ENCODE measurements at places on chromosomes 6 and 20. TPM values are rescaled to one million over a fixed set of nuclear protein-coding genes. Genes with fewer than 3 reads are reported as not detected.

CNKSR3 gene
- total RNA-seq: 15.1 TPM

TMEM170B gene
- total RNA-seq: 0.57 TPM

- no peak for DNase-seq
Observed at GRCh38 chr6:83954371-83954770, 79.2 kb upstream of the MRAP2 start.

- no peak for DNase-seq
Observed at GRCh38 chr6:16181439-16182297, 52.8 kb downstream of the MYLIP start.
